ENCODE measurements at places on chromosomes 2 and 18.
A peak's percentile ranks its signal among the peaks of the same experiment; 100 is the strongest.

GRCh38 chr18:23838233-23838632 is 149.0 kb downstream of the LAMA3 start:
- DNase-seq, result peak; percentile 22

DNA sequence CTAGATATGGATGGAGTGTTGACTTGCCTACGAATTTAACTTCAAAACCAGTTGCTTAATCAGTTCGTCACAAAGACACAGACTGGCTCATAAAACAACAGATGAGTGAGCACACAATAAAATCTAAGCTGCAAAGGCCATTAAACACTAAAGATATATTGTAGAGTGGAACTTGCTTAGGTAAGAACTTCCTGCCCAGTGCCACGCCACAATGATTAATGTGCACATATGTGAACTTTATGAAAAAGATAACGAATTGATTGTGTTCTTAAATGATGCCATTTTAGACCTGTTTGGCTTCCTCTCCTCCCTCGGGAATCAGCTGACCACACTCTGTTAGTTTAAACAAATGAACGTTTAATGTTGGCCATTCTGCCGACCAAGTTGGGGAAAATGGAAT is 2031.3 kb upstream of the CELF4 start:
- DNase-seq, result no peak

DNA sequence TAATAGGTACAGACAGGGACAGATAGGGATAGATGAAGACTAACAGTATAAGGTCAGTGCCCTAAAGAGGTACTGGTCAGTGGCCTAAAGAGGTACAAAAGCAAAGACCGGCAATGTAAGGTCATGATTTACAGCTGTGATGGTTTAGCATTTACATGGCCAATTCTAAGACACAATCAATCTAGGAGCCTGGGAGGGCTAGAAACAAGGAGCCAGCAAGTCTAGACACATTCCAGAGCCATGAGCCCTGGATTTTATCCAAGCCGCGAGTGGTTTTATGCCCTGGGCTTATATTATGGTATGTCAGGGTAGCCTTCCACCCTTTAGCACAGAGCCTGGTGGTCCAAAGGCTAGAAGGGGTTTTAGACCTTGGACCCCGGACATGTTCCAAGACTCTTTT is 124.2 kb downstream of the CBLN2 start:
- no peak for DNase-seq

- no peak for DNase-seq
Observed at GRCh38 chr2:53202063-53202462, 565.5 kb upstream of the CHAC2 start.

DNA sequence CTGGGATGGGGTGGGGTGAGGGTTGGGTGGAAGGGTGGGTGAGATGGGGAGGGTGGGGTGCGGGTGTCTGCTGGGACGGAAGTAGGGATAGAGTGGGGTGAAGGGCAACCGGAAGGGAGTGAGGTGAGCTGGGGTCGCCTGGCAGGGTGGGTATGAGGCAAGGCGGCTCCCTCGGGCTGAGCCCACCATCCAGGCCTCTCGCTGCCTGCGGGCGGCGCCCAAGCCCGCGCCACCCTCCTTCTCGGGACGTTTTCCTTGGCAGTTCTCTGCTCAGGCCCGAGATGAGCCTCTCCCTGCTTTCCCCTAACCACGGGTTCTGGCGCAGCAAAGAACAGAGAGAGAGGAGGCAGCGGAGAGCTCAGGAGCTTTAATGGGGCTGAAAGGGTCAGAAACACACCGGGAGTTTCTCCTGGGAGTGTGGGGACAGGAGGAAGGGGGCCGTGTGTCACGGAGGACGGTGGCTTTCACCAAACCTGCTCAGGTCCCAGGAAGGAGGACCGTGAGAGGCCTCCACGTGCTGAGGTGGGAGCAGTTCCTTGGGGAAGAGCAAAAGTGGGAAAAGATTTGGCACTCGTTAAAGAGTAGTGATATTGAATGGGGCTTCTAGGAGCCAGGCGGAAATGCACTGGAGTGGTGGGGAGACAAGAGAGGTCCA is 4.1 kb downstream of the FEV start:
- no peak for DNase-seq

- peak; percentile 62 for DNase-seq
Observed at GRCh38 chr2:196277002-196277401, 105.6 kb upstream of the STK17B start.

GRCh38 chr2:550860-551567 is 126.2 kb downstream of the TMEM18 start:
- no peak for DNase-seq

DNA sequence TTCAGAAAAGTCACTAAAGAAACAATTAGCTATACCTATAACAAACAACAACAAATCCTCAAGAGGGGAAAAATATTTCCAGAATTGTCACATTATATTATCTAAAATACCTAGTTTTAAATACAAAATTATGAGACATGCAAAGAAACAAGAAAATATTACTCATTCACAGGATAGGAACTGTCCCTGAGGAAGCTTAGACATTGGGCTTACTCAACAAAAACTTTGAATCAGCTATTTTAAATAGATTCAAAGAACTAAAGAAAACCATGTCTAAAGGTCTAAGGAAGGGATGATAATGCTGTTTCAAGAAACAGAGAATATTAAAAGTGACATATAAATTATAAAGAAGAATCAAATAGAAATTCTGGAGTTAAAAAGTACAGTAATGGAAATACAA is 131.9 kb upstream of the ZNF516 start:
- DNase-seq, result peak; percentile 30

GRCh38 chr18:35489913-35490490 is 7.8 kb downstream of the INO80C start:
- DNase-seq, result no peak

Data from inflammatory macrophage (primary cell).